Thyroid gland (tissue), 4 donors: ENCODE measurements at places on chromosomes 5 and 9.

DNA sequence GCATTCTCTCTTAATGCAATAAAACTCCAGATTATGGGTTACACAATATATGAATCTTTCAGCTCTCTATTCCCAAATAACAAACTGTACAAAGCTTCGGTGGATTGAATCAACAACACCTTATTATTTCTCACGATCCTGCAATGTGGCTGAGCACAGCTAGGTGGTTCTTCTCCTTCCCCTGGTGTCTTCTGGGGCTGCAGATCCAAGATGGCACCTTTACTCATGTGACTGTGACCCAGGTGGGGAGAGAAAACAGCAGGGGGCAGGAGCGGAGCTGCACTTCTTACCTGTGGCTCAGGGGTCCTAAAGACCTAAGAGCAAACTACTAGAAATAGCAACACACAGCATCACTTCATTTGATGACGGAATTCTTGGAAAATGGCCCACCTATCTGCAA, 233.1 kb downstream of the IRX1 start:
- no peak for DNase-seq

GRCh38 chr5:121982893-121983285, 21.1 kb downstream of the SRFBP1 start:
- DNase-seq = no peak

DNA sequence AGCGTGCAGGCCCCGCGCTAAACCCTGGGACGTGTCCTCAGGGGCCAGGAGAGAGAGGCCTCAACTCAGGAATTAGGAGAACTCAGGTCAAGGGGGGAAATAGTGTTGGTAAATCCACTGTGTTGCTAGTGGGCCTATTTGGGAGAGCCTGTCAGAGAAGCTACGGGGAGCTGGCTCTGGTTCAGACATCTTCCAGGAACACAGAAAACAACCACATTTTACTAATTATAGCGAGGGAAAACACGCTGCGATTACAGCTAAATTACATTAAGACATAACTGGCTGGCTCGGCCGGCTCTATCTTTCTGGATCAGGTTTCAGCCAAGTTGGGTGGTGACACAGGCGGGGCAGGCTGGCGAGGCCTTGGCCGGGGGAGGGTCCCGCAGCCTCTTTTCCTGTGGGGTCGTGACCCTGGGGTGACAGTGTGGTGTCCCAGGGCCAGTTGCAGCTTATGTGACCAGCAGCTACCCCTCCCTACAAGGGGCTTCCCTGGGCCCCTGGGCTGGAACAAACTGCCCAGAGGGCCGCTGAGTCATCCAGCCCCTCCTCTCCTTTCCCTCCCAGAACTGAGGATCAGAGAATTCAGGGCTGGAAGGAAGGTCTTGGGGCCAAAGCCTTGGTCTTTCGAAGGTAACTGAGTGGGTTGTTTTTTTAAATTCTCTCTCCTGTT, 75.1 kb downstream of the FGF18 start:
- DNase-seq = peak; percentile 35

DNA sequence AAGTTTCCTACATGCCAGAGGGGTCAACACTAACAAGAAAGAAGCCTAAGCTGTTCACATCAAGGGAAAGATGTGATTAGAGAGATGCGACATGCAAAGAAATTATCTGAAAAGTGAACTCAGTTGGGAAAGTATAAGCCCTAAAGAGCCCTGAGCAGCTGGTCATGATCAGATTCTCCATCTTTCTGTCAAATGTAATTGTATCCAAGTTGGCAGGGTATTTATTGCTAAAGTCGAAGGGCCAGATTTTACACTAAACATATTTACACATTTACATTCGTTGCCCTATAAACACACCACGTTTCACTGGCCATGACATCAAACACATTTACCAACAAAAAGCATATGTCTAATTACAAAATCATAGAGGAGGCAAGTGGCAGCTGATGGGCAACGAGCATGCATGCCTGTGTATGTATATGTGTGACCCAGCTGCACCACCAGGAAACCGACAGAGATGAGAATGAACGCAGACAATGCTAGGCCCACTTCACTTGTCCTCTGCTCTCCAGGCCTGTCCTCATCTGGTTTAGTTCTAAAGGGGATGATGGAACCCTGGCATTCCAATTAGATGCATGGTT, 6.3 kb downstream of the FOXD1 start:
- no peak for DNase-seq

DNA sequence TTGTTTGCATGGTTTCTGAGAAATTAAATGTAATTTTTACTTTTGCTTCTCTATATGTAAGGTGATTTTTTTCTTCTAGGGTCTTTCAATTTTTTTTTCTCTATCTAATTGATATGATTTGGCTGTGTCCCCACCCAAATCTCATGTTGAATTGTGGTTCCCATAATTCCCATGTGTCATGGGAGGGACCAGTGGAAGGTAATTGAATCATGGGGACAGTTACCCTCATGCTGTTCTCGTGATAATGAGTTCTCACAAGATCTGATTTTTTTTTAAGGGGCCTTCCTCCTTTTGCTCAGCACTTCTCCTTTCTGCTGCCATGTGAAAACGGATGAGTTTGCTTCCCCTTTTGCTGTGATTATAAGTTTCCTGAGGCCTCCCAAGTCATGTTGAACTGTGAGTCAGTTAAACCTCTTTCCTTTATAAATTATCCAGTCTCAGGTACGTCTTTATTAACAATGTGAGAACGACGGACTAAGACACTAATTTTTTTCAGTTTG, 150.8 kb downstream of the MTRR start:
- DNase-seq = no peak

DNA sequence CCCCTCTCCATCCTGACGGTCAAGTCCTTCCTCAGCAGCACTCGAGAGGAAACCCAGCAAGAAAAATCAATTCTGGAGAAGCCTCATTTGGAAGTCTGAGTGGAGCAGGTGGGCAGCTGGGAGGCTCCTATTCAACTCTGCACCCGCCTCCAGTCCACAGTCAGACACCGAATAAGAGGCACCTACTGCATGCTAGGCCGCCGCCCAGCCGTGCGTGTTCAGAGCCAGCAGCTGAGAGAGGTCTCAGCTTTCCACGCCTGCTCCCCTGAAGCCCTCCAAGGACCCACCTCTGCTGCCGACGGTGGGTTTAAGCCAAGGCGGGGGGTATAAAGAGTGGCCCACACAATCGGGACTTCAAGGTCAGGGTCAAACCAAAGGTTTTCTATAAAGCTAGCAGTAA, 41.9 kb downstream of the VAV2 start:
- DNase-seq = no peak

GRCh38 chr5:5710471-5710870, 288.0 kb downstream of the ICE1 start:
- DNase-seq = peak; percentile 14
